ENCODE measurements at places on chromosomes 5 and 9.

- no peak for DNase-seq
These were observed 26.2 kb upstream of the ARSB start for GRCh38 chr5:79011219-79011836.

- DNase-seq = no peak
These were observed 13.0 kb upstream of the SETX start for GRCh38 chr9:132367613-132368313.

DNA sequence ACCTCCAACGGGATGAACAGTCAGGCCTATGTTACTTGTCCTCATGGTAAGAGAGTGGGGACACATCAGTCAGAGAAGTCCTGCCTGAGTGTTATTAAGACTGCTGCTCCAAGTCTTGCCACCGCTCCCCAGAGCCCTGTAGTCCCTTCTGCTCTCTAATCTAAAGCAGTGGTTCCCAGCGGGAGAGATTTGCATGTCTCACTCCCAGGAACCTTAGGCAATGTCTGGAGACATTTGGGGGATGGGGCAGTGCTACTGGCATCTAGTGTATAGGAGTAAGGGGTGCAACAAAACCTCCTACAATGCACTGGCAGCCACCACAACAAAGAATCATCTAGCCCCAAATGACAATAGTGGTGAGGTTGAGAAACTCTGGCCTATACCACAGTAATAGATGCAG is 2.6 kb upstream of the SVEP1 start:
- no peak for DNase-seq

DNA sequence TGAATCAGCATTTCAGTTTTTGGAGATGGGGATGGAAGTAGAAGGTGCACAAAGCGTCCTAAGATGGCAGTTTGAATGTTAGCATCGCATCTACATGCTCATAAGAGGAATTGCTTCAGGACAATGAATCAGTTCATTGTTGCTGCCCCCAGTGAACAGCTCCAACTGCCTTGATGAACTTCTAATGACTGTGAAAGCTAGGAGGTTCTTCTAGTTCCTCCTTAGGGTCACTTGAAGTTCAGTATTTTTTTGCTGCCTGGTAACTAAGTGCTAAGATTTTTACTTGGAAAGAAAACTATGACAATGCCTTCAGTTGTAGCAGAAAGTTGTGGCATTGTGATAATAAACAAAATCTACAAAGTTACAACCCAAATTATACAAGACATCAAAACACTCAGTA is 271.6 kb downstream of the RAB3C start:
- DNase-seq = no peak

- no peak for DNase-seq
These were observed 33.3 kb downstream of the TLE1 start for GRCh38 chr9:81656004-81656403.

DNA sequence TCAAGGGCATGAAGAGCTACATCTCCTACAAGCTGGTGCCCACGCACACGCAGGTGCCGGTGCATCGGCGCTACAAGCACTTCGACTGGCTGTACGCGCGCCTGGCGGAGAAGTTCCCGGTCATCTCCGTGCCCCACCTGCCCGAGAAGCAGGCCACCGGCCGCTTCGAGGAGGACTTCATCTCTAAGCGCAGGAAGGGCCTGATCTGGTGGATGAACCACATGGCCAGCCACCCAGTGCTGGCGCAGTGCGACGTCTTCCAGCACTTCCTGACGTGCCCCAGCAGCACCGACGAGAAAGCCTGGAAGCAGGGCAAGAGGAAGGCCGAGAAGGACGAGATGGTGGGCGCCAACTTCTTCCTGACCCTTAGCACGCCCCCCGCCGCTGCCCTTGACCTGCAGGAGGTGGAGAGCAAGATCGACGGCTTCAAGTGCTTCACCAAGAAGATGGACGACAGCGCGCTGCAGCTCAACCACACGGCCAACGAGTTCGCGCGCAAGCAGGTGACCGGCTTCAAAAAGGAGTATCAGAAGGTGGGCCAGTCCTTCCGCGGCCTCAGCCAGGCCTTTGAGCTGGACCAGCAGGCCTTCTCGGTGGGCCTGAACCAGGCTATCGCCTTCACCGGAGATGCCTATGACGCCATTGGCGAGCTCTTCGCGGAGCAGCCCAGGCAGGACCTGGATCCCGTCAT is 1.4 kb downstream of the SNX18 start:
- no peak for DNase-seq

- no peak for DNase-seq
These were observed 50.3 kb upstream of the TGFBR1 start for GRCh38 chr9:99054581-99054980.

DNA sequence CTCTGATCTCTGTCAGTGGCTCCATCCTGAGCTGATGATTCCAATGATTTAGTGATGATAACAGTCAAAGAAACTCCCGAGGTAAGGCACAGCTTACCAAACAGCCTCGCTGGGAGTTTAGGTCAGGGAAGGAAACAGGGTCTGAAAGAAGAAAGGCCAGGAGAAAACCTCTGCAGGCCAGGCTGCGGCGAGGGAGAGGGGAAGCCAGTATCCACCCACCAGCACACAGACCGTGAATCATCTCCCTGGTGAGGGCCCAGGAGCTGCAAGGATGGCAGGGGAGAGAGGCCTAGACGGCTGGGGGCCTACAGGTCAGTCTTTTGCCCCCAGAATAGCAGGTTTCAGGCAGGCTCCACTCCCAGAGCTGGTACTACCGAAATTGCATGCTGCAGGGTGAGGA is 590.5 kb downstream of the CCDC171 start:
- no peak for DNase-seq

DNA sequence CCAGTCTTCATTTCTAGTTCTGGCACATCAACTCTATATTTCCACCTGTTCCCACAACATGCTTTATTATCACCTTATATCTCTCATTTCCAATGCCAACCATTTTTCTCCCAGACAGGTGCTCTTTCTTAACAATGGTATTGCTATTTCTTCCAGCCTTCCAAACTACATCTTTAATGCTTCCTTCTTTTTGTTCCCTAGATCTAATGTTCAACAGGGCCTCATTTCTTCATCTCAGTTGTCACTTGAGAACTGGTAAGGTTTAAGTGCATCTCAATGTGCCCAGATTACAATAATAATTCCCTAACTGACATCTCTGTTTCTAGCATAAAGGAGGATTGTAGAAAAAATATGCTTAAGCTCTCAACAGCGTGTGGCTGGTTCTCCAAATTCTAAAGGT is 272.6 kb downstream of the COX7C start:
- DNase-seq = no peak

GRCh38 chr5:13478831-13479465 is 465.5 kb downstream of the DNAH5 start:
- DNase-seq = no peak

- no peak for DNase-seq
These were observed 590.7 kb downstream of the ACTL7B start for GRCh38 chr9:108265065-108265464.

DNA sequence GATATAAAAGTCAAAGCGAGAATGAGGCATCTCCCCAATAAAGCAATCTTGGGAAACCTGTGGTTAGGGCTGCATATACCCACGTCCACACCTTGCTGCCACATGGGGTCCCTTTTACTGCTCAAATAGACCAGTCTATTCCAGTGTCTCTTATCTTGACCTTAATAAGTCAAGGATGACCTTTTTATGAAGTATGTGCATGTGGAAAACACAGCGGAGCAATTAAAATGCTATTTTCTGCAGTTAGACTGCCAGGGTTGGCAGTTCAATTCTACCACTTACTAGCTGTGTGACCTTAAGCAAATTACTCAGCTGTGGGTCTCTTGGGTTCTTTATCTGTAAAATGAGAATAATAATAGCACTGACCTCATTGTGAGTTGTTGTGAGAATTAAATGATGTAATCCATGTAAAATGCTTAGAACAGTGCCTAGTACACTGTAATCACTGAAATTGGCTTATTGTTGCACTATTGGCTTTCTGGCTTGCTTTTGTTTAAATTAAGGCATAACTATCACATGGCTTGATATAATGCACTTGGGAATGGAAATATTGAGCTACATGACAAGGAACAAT is 67.8 kb upstream of the HSPB3 start:
- no peak for DNase-seq

GRCh38 chr5:44900273-44900954 is 91.7 kb downstream of the MRPS30 start:
- DNase-seq = no peak

DNA sequence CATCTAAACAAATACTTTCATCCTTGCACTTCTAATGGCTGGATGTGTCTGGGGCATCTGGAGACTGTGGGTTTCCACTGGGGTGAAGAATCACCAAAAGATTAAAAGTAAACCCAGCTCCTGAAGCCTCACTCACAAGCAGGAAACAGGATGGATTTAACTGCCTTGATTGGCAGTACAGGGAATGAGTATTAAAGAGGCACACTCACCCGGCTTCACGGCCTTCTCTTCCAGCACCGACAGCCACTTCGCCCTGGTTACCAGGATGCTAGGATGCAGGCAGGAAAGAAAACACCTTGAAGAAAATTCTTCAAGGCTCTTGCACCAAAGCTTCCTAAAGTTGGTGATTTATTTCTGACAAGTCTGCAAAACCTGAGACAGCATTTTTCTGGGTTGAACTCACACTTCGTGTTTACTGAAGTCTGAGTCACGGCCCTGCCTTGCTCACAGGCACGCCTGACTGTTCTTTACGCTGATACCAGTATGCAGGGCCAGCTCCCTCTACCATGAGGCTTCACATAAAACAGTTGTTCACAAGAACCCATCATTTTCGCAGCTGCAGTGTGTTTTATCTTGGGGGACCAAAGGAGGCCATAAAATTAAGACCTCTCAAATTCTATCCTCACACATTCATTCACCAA is 56.5 kb upstream of the ZNF354A start:
- no peak for DNase-seq
